ENCODE measurements at places on chromosomes 3 and 15.
A peak's percentile ranks its signal among the peaks of the same experiment; 100 is the strongest.

DNA sequence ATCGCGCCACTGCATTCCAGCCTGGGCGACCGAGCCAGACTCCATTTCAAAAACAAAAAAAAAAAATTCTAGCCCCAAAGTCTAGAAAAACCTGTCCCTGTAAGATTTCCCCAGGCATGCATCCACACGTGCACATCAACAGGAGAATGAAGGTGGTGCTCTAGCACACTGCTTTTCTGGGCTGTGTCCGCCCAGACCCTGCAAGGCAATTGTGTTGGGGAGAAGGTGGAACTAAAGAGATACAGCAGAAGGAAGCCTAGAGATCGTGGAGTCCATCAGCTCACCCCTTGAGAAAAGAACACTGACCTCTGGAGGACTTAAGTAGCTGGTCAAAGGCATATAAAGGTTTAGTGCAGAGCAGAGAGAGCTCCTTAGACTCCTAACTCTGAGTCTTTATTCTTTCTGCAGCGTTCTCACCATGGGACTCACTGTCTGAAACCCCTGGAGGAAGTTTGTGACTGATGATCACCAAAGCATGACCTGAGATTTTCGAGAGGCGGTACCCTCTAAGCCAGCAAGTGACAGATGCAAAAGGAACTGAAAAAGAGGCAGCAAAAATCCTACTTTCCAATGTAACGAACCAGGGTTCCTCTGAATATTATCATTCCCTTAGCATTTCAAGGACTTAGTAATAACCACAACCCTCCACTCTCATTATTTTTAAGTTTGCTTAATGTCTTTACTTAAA, 179.8 kb downstream of the MEX3B start:
- no peak for DNase-seq

GRCh38 chr3:135084405-135084804, 289.3 kb downstream of the EPHB1 start:
- DNase-seq, result no peak

GRCh38 chr3:103818800-103819199, 1384.0 kb downstream of the ZPLD1 start:
- no peak for DNase-seq

GRCh38 chr3:40313975-40314860, 4.7 kb downstream of the EIF1B start:
- DNase-seq, result no peak

GRCh38 chr3:58324391-58325390, 8.0 kb upstream of the PXK start:
- no peak for DNase-seq

DNA sequence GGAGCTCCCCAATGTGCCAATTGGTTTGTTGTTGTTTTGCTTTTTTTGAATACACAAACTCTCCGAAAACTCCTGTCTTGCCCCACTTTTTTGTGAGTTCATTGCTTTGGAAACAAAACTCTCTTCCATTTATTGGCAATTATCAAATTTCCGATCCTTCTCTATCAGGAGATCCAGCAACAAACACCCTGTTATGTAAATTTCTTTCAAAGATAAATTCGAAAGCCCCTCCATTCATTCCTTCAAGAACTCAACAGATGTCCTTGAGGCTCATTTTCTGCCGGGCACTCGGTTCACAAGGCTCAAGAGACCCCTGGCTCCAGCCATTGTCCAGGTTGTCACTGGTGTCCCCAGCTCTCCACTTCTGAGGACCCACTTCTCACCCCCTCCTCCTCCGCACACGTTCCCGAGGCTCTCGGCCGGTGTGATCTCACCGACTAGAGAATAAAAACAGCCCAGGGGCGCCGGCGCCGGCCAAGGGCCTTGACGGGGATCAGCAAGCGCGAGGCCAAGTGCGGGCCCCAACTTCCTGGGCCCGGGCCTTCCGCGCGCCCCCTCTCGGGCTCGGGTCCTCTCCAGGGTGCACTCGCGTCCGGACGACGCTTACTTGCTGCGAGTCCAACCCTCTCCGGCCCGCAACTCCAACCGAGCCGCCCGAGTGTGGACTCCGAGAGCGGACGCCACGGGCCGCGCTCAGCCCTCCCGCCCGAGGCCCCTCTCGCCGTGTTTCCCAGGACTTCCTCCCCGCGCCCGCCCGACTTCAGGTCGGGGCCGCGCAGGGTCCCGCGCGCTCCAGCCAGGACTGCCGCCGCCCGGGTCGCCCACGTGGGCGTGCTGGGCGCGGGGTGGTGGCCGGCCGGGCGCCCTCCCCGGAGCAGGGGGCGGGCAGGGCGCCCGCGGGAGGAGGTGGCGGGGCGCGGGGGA, 533 bp upstream of the SMAD3 start:
- no peak for DNase-seq

GRCh38 chr15:74392451-74392830, 25.0 kb upstream of the CYP11A1 start:
- no peak for DNase-seq

GRCh38 chr3:151960961-151961580, 87.6 kb downstream of the SUCNR1 start:
- DNase-seq, result no peak

DNA sequence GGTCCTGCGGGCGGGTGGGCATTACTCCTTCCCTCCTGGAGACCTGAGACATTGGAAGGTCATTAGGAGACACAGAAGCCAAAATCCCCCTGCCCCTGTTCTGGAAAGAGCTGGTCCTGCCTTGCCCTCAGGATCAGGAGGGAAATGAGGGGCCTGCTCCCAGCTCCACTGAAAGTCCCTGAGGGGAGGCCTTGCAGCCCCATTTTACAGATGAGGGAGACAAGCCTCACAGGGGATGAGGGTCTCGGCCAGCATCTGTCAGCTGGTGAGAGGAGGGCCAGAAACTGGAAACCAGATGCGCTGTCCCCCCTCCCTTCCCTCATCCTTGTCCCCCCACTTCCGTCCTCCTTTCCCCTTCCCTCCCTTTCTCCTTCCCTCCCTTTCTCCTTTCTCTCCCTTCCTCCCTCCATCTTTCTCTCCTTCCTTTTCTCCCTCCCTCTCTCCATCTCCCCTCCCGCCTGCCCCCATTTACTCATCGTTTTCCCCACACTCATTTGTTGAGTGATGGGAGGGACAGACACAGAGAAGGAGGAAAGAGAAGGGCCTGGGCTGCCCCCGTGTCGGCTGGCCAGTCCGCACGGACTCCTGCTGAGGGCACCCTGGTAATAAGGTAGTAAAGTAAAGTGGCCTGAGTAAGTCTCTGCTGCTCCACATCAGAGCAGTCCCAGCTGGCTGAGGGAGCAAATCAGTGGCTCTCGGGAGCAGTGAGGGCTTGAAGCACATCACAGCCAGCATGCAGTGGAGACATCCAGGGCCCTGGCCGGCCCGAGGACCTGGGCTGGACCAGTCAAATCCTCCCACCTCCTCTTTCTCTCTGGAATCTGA, 112.4 kb upstream of the ALDH1A3 start:
- no peak for DNase-seq

DNA sequence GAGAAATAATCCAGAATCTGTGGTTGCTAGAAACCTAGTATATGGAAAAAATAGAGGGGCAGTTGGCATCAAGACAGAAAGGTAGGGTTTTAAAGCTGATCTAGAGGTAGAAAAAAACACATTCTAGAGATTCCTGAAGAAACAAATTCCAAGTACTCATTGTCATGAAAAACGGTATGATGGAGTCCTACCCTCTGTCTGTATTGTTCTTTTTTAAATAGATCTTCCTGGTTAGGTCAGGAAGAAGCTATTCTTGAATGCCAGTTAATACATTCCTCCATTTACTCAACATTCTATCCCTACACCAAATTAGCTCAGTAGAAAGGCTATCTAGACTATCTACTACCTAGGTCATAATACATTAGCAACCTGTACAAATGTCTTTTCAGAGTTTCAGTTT, 364.7 kb downstream of the FHIT start:
- DNase-seq, result no peak

DNA sequence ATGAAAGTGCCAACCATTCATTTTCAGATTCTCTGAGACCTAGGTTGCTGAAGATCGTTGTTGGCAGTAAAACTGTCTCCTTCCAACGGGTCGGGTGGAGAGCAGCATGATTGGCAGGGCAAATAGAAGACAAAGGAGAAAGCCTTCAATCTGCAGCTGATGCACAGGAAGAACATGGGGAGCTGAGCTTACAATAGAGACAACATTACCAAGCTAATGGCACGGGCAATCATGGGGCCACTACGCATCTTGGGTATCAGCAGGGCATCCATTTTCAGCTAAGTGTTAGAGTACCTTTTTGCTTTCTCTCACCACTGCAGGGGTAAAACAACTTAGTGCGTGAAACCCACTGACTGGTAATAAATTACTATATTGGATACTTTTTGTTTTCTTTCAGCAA, 114.8 kb downstream of the WDR72 start:
- DNase-seq, result no peak

- DNase-seq, result no peak
Observed at GRCh38 chr3:69413551-69414207, 27.8 kb upstream of the FRMD4B start.

DNA sequence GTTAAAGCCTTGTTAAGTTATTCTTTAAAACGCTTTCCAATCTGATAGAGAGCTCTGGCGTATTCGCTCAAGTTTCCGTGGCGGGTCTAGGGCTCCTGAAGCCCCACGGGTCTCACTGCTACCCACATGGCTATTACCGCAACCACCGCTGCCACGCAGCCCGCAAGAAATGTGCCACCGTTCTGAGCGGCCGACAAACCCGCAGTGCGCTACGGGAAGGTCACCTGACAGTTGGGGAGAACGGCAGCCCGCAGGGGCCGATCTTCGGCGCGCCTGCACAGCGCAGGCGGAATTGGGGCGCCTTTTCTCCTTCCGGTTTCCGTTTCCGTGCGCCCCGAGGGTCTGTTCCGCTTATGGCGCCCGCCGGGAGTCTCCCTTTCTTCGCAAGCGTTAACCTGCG, 76.6 kb upstream of the SNRPN start:
- no peak for DNase-seq

DNA sequence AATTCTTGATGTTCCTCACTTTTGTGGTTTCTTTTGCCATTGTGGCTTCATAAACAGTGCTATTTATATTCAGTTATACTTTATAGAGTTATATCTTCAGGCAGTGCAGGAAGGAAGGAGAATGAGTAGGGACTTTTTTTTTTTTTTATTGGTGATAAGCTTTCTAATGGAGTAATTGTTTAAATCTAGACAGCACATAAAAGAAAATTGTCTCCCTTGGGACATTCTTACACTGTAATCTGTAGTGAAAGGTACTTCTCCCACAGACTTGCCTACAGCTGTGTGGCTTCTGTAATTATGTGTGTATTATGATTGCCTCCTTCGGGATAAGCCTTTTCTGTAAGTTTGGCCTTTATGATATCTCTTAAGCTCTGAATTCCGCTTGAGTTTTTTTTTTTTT, 41.6 kb downstream of the WDR76 start:
- no peak for DNase-seq

DNA sequence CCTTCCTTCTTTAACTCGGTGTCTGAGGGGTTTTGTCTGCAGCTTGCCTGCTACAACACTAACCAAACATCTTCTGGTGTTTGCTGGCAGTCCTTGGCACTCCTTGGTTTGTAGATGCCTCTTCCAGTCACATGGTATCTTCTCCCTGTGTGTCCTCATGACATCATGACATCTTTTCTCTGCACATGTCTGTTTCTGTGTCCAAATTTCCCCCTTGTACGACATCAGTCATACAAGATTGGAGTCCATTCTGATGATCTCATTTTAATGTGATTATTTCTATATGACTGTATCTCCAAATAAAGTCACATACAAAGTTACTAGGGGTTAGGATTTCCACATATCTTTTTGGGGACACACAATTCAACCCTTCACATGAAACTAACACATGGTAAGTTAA, 152.3 kb upstream of the LRRN1 start:
- no peak for DNase-seq

DNA sequence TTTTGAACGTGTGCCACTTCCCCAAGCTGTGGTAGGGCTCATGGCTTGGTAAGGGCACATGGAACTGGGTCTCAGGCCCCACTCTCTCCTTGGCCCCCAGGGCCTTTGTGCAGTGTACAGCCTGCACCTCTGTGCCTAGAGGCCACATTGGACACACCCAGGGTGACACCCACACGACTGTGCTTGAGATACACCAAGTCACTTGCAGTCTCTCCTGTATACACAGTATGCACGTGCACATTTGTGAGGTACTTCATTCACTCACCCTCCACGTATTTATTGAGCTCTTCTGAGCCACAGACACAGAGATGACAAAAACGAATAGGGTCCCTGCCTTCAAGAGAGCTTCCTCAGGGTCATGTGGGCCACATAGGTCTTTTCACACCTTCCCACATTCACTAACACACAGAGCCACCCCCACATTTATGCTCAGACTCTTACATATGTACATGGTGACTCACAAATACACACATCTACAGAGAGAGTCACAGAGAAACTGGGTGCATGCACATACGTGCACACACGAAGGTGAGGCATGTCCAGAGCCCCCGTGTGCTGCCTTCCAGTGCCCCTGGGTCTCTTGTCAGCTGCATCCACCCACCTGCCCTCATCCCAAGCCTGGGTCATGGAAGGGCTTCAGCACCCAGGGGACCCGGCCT, 9.8 kb upstream of the TMEM115 start:
- DNase-seq, result no peak

GRCh38 chr3:123053107-123053506, 13.7 kb upstream of the PDIA5 start:
- DNase-seq, result peak; percentile 44

DNA sequence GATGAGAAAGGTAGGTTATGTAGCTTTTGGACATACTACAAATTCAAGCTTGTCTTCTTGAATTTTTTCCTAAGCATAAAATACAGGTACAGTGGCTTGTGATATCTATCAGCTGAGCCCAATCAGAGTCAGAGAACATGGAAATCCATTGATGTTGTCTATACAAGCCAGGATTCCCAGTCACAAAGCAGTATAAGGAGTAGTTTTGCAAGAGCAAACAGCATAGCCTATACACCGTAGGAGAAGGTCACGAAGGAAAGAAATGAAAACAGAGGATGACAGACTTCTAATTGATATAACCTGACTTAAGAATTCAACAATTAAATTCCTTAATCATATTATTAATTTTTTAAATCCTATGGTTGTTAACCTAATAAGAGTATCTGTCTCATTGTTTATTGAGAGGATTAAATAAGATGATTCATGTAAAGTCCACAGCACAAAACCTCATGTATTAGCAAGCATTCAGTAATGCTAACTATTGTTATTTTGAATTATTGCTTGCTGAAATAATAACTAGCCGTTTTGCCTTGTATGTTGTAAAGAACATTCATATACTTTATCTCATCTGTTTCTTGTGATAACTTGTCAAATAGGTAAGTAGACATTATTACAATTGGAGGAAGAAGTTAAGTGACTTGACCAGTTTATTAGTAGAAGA, 276.6 kb upstream of the ZPLD1 start:
- DNase-seq, result no peak

DNA sequence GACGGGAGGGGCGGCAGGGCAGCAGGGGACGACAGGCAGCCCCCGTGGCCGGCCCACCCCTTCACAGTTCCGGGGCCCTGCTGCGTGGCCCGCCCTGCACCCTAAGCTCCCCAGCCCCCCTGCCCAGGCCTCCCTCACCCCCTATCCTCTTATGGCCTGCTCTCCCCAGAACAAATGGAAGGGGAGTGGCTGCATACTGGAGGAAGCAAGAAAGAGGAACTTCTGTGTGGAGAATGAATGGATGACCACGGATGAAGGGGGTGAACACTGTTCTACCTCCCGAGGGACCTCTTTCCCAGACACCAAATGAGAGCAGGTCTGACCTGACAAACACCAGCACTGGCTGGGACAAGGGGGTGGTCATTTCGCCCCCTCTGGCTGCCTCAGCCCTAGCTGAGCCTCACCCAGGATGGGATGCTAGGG, 25.0 kb downstream of the SEC61A1 start:
- DNase-seq, result no peak

- no peak for DNase-seq
Observed at GRCh38 chr15:89077750-89078149, 10.5 kb upstream of the ABHD2 start.
